HFFc6 (cell line): ENCODE measurements at places on chromosomes 13 and 19.

DNA sequence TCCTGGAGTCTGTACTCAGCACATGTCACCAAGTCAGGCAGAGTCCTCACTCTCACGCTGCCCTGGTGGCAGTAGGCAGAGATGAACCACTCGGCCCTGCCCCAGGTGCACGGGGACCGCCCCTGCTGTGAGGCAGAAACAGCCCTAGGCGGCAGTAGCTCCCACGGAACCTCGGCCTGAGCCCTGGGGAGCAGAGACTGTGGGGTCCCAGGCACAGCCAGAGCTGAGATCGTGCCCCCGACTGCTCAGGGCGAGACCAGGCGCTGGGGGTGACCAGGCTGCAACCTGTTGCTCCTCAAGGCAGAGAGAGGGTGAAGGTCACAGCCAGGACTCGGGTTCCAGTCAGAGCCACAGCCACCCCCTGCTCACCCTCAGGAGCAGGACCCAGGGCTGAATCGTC is 34.9 kb downstream of the AP1M1 start:
- no peak for DNase-seq

DNA sequence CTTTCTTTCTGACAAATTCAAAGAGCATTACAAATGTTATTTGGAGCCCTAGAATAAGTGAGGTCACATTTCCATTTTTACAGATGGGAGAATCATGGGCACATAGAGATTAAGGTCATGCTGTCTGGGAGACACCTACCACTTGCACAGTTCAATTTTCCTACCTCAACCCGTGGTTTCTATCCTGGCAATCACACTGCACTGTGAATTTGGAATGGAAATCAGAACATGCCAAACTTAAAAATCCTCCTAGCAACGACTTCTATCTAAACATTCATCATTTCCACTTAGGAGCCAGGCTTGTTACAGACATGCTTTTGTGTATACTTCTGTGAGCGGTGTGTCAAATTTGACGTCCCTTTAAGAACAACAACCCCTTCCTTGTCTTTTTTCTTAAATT is 251.5 kb downstream of the DNAJC15 start:
- no peak for DNase-seq

GRCh38 chr13:114286808-114287207 is 5.4 kb downstream of the UPF3A start:
- DNase-seq: peak; percentile 38

DNA sequence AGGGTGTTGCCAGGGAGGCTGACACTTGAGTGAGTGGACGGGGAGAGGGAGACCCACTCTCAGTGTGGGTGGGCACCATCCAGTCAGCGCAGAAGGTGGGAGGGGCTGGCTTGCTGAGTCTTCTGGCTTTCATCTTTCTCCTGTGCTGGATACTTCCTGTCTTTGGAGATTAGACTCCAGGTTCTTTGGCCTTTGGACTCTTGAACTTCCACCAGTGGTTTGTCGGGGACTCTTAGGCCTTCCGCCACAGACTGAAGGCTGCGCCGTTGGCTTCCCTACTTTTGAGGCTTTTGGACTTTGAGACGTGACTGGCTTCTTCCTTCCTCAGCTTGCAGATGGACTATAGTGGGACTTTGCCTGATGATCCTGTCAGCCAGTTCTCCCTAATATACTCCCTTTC is 4.3 kb upstream of the LENG8 start:
- DNase-seq: no peak

DNA sequence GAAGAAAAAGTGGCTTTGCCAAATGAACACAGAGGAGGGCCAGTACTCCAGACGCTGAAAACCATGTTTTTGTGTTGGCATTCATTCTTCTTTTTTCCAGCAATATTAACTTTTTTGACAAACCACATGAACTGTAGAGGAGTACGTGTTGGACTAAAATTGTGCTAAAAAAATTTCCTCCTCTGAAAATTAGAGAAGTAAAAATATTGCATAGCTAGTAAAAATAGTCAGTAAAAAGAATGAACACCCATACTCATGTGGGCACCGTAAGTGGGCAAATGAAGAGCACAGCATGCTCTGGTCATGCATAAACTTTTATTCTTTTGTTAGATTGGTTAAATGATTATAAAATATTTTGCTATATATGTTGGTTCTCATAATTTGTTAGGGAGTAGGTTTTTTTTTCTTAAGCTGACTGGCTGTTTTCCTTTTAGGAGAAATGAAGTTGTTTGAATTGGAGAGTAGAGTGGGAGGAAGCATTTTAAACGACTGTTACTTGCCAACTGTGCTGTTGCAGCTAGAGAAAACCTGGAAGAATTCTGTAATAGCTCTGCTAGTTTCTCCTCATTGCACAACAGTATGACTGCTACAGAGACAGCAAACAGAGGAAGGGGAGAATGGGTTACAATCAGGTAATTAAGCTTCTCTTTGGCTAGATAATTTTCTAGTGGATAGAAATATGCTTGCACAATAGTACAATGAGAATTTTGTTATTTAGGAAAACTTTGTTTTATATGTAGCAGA is 222.4 kb downstream of the KCTD12 start:
- DNase-seq: no peak

- no peak for DNase-seq
These were observed 59.1 kb upstream of the CEACAM8 start for GRCh38 chr19:42653841-42654240.

DNA sequence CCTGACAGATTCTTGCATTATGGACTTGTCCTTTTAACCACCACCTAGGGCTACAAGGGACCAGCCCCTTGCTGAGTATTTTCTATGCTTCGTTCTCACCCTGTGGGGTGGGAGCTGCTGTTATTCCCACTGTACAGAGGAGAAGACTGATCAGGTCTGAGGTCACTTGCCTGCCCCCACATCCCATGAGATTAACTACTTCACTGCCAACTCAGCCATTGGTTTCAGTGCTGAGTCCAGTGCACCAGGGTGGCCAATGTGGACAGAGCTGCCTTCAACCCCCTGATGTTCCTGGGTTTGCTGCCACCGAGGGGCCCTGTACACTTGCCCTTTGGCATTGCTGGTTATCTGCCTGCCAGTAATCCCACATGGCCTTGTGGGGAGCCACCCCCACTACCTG is 6.9 kb downstream of the PRKACA start:
- DNase-seq: no peak

GRCh38 chr19:32692727-32693061 is 1.1 kb downstream of the NUDT19 start:
- DNase-seq: no peak

GRCh38 chr19:44718441-44719261 is 19.7 kb downstream of the CEACAM16 start:
- DNase-seq: no peak

GRCh38 chr13:83057119-83057518 is 825.2 kb downstream of the SLITRK1 start:
- peak; percentile 24 for DNase-seq

DNA sequence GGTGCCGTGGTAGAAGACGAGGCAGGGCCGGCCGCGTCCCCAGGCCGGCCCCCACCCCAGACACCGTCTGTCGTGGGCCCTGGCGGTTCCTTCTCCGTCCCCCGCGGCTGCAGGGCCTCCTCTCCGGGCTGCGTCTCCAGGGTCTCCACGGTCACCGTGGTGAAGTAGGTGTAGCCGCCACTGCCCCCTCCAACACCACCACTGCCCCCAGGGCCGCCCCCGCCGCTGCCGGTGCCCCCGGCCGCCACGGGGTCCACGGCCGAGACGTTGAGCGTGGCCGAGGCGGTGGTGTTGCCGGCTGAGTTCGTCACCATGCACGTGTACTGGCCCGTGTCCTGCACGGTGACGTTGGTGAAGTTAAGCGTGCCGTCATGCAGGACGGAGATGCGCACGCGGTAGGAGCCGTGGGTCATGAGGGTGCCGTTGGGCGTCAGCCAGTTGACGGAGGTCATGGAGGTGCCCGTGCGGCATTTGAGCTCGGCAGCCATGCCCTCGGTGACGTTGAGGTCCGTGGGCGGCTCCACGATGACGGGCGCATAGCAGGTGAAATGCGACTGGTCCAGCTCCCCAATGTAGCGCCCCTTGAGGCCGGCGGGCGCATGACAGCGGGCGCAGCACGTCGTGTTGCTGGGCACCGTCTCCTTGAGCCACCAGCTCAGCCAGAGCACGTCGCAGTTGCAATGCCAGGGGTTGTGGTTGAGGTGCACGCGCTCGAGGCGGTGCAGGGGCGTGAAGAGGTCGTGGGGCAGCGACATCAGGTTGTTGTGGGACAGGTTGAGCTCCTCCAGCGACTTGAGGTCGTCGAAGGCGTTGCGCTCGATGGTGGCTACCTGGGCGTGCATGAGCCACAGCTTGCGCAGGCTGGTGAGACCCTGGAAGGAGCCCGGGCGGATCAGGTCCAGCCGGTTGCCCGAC is 4.6 kb upstream of the ASPDH start:
- DNase-seq: no peak

DNA sequence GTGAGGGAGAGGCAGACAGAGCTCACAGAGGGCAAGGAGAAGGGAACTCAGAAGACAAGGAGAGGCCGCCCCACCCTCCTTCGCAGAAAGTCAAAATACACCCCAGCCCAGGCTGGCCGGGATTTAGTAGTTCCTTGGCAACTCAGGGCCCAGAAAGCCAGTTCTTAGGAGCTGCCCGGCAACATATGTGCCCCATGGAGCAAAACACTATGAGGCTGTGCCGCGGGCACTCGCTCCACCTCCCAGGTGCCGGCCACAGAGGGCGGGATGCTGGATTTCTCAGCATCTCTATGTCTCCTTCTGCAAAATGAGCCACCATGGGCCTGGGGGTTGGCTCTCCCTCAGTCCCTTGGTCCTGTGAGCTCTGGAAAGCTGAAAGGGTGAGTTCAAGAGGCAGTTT is 93.8 kb upstream of the CACNA1A start:
- DNase-seq: no peak

DNA sequence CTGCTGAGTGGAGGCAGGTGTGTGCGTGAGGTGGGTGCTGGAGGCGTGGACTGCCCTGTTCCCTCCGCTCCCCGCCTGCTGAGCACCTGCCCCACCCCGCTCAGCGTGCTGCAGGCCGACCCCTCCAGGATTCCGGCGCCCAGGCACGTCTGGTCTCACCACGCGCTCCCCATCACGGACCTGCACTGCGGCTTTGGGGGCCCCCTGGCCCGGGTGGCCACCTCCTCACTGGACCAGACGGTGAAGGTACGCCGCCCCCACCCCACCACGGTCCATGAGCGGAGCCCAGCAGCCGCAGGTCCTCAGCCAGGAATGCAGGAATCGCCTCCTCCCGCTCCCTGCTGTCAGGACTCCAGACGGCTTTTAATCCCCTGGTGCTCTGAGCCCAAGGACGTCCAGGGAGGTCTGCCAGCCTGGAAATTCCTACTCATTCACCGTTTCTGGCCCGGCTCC is 6.0 kb downstream of the WDR18 start:
- no peak for DNase-seq

- DNase-seq: no peak
These were observed 438.8 kb downstream of the EFNB2 start for GRCh38 chr13:106096661-106097092.

- DNase-seq: no peak
These were observed 238.4 kb upstream of the PRR20A start for GRCh38 chr13:56902276-56902675.

DNA sequence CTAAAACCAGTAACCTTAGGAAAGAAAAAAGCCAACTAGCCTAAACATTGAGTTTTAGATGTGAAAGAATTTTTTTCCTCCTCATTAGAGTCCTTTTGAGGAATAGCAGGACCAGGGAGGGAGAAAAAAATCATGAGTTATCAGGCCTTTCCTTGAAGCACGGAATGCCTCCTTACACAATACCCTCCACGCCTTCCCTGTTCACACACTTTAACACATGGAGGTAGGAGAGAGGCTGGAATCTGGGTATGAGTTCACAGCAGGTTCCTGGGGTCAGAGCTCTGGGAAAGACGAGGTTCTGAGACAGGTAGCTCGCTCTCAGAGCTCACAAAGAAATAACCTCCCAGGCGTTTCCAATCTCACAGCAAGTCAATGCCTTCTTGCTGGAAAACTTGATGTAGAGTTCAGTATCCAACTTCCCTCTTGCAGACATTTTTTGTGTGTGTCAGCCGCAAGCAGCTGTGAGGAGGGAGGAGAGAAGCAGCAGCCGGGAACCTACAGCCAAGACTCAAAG is 716 bp downstream of the ZNF573 start:
- DNase-seq: no peak

GRCh38 chr19:1907563-1908363 is 2.6 kb downstream of the ADAT3 start:
- DNase-seq: no peak

DNA sequence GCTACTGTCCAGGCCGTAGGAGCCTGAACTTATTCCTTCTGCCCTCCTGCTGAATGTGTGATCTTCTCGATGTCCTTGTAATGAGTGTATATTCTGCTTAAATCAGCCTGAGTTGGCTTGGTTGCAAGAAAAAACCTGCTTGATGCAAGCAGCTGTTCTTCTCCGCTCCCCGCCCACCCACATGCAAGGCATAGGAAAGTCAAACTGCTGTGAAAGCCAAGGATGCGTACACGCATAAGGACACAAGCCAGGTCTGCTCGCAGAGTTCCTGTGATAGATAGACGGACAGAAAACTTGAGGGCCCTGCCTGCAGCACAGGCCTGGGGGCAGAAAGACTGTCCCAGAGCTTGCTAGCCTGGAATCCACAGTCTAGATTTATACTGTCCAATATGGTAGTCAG is 101.1 kb downstream of the DNAJC15 start:
- DNase-seq: no peak

DNA sequence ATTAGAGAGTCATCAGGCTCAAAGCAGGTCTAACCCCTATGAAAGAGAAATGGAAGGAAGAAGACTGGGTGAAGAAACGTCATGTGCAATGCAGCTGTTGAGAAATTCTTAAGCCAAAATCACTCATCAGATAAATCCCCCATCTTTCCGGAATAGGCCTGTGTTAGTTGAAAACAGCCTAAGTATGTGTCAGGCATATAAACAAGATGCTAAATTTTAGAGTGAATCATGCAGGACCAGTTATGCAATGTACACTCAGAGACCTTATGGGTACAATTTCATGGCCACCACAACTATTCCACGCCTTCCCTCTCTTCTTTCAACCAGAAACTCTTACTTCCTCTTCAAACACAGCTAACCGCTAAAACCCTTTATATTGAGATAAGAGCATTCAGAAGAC is 717.7 kb upstream of the ATXN8OS start:
- DNase-seq: no peak

DNA sequence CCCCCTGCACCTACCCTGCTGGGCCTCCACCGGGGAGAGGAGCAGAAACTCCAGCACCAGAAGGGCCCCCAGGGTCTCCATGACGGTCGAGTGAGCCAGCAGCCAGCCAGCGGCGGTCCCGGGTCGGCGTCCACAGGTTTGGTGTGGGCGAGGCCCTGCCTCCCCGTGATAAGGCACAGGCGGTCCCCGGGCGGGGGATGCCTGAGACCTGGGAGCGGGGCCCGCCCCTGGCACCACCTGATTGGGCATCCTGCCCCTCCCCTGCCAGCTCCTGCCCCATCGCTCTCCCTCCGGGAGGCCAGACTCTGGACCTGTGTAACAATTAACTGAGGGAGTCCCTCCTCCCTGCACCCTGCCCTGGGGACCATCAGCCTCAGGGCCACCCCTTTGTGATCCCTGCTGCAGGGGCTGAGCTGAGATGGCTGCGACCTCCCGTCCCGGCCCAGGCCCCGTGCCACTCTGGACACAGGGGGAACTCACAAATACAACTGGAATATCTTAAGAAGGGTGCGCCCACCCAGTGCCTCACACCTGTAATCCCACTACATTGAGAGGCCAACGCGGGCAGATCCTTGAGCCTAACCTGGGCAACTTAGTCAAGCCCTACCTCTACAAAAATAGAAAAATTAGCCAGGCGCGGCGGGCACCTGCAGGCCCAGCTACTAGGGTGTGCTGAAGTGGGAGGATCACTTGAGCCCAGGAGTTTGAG is at the start of gene SMIM24:
TSS of gene SMIM24 (minus strand) at position 143 of the 709 bp plus-strand sequence. CDS start at position 81, 62 bp downstream.
- no peak for DNase-seq

GRCh38 chr19:6610934-6611852 is 20.2 kb upstream of the CD70 start:
- peak; percentile 93 for DNase-seq

GRCh38 chr13:96033220-96034015 is 19.8 kb downstream of the UGGT2 start:
- no peak for DNase-seq
